ENCODE measurements at places on chromosomes 12 and 14. TPM values are rescaled to one million over a fixed set of nuclear protein-coding genes. Genes with fewer than 3 reads are reported as not detected.

CACNA2D4 gene
- 13.3 TPM for total RNA-seq

HCFC2 gene
- total RNA-seq, result 8.9 TPM

DNA sequence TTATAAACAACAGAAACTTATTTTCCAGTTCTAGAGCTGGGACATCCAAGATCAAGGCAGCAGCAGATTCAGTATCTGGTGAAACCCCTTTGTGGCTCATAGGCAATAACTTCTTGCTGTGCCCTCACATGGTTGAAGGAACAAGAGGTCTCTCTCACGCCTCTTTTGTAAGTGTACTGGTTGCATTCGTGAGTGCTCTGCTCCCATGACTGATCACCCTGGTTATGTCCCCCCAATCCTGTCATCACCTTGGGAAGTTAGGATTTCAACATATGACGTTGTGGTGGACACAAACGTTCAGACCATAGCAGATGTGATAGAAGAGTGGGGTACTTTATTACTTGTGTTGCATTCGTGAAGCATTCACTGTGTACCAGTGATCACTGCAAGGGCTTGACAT is 184.0 kb downstream of the SRGAP1 start:
- no peak for DNase-seq

DNA sequence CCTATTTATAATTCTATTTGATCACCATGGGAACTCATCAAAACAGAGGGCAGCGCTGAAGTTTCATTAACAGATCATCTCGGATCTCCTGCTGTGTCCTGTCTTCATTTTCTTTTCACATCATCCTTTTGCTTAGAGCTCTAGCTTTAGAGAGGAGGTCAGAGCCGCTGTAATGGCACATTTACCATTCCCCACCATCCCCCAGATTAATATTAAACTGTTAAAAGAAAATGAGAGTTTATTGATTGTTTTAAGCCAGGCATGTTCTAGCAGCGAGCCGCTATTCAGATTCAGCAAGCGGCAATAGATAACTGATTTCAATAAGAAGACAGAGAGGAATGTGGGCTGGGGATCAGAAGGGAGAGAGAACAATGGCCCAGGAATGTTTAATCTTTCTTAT is 308.8 kb downstream of the EGLN3 start:
- DNase-seq, result no peak

- DNase-seq, result no peak
These were observed 196.6 kb upstream of the KRR1 start for GRCh38 chr12:75707983-75708382.

- no peak for DNase-seq
These were observed 84.0 kb downstream of the RNF34 start for GRCh38 chr12:121483949-121484348.

All from activated CD4-positive, alpha-beta memory T cell treated with anti-CD3 and anti-CD28 coated beads for 36 hours (primary cell).